ENCODE measurements at places on chromosomes 13 and 19. TPM values are rescaled to one million over a fixed set of nuclear protein-coding genes. Genes with fewer than 3 reads are reported as not detected.

The DNASE2 gene
- 27.3 TPM for total RNA-seq

- no peaks in the 10 kb centered on the region for H3K27me3 ChIP-seq
- peak; percentile 79 for DNase-seq
- peak overlapping the region; percentile 74 for H3K4me3 ChIP-seq
- peak overlapping the region; percentile 86 for H3K27ac ChIP-seq
- H3K4me1 ChIP-seq: peaks cover 57% of the 10 kb centered on the region
These were observed 5.2 kb upstream of the REXO1 start for GRCh38 chr19:1853295-1854038.

The GPC5 gene
- not detected for total RNA-seq

GRCh38 chr13:82898586-82898985, 983.7 kb downstream of the SLITRK1 start:
- DNase-seq: no peak
- no peaks in the 10 kb centered on the region for H3K4me1 ChIP-seq
- no peak overlapping the region for H3K27ac ChIP-seq

GRCh38 chr13:79455331-79455730, 25.6 kb upstream of the NDFIP2 start:
- H3K27ac ChIP-seq: no peak overlapping the region
- DNase-seq: no peak
- peaks cover 4% of the 10 kb centered on the region for H3K27me3 ChIP-seq
- H3K4me1 ChIP-seq: peaks cover 6% of the 10 kb centered on the region

GRCh38 chr13:99439048-99439447, 62.2 kb upstream of the TM9SF2 start:
- H3K36me3 ChIP-seq: no peaks in the 10 kb centered on the region
- H3K27ac ChIP-seq: no peak overlapping the region
- no peak overlapping the region for H3K4me3 ChIP-seq
- H3K4me1 ChIP-seq: peaks cover 38% of the 10 kb centered on the region
- no peak for DNase-seq
- H3K27me3 ChIP-seq: no peaks in the 10 kb centered on the region

GRCh38 chr13:66859934-66860877, 369.9 kb downstream of the PCDH9 start:
- H3K36me3 ChIP-seq: no peaks in the 10 kb centered on the region
- no peaks in the 10 kb centered on the region for H3K4me1 ChIP-seq
- no peak for DNase-seq
- H3K27me3 ChIP-seq: no peaks in the 10 kb centered on the region
- H3K27ac ChIP-seq: no peak overlapping the region

DNA sequence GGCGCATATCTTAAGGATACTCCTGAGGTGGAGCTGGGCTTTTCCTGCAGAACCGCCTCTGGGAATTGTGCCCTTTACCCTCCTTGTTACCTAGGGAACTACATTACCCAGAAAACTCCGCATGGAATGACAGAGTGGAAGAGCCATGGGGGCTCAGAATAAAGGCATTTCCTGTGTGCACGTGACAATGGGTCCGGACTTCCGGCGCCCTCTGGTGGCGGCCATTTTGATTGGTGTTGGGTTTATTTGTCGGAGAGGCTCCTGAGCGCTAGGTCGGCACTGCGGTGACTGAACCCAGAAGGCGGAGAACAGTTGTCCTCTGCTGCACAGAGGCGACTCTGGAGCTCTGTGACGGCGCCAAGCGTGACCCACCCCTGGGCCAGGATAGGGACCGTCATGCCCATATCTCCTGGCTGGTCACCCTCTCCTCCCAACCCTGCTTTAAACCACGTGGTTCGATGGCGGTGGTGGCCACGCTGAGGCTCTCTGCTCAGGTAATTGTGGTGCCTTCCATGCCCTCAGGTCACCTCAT, at the start of gene ZNF587B:
Gene ZNF587B, plus strand, starts transcription at position 229 of the 532 bp plus-strand sequence. Its CDS starts 230 bp downstream, at position 459.
- no peak within 1 kb of the TSS for H3K4me3 ChIP-seq
- H3K27me3 ChIP-seq: no peaks in the 10 kb centered on the region
- H3K4me1 ChIP-seq: peaks cover 49% of the 10 kb centered on the region
- DNase-seq: peak; percentile 32

DNA sequence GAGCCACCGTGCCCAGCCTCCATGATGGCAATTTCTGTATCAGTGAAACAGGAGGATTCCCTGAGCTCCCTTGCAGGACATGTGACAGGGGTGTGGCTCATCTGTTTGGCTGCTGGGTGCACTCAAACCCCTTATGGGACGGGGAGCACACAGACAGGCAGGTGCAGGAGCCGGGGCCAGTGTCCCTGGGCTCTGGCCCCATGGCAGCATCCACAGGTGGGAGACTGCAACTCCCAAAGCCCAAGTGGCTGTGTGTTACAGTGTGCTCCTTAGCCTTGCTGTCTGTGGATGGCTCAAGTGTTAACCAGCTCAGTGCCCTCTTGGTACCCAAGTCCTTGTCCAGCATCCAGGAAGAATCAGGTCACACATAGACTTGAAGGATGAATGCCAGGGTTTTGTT, 14.6 kb downstream of the MBD3L1 start:
- no peak for DNase-seq
- H3K27me3 ChIP-seq: peaks cover 24% of the 10 kb centered on the region
- no peaks in the 10 kb centered on the region for H3K4me1 ChIP-seq
- H3K4me3 ChIP-seq: no peak overlapping the region

DNA sequence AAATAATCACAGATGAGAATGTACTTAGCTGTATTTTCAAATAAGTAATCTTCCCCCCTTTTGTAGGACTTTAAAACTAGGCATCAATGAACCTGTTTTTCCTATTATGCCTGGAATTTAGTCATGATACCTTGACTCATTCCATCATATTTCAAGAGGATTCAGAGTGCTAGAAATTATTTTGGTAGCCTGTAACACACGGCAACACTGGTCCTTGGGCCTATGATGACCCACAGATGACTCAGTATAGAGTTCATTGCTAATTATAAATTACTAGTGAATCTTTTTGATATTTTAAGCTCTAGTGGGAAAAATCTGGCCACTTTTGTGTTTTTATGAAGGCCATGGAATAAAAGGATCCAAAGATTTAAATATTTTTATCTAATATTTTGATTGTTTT, 26.0 kb upstream of the GARRE1 start:
- H3K27ac ChIP-seq: no peak overlapping the region
- no peaks in the 10 kb centered on the region for H3K27me3 ChIP-seq
- peaks cover 71% of the 10 kb centered on the region for H3K36me3 ChIP-seq
- H3K4me1 ChIP-seq: peaks cover 15% of the 10 kb centered on the region

GRCh38 chr19:11423791-11424181, 4.7 kb upstream of the RGL3 start:
- peaks cover 35% of the 10 kb centered on the region for H3K27me3 ChIP-seq
- H3K27ac ChIP-seq: no peak overlapping the region
- H3K4me1 ChIP-seq: peaks cover 43% of the 10 kb centered on the region
- H3K4me3 ChIP-seq: no peak overlapping the region

The GRK1 gene
- not detected for total RNA-seq

GRCh38 chr13:30690282-30691188, 44.8 kb upstream of the ALOX5AP start:
- peaks cover 10% of the 10 kb centered on the region for H3K4me1 ChIP-seq
- peaks cover 7% of the 10 kb centered on the region for H3K27me3 ChIP-seq
- peak overlapping the region; percentile 74 for H3K4me3 ChIP-seq
- no peaks in the 10 kb centered on the region for H3K36me3 ChIP-seq
- no peak for DNase-seq
- H3K27ac ChIP-seq: no peak overlapping the region

The FXYD3 gene
- not detected for total RNA-seq

- no peaks in the 10 kb centered on the region for H3K4me1 ChIP-seq
- no peak overlapping the region for H3K27ac ChIP-seq
- H3K27me3 ChIP-seq: no peaks in the 10 kb centered on the region
- no peak overlapping the region for H3K4me3 ChIP-seq
- peaks cover 6% of the 10 kb centered on the region for H3K36me3 ChIP-seq
These were observed 16.3 kb downstream of the TLE2 start for GRCh38 chr19:3012621-3013262.

DNA sequence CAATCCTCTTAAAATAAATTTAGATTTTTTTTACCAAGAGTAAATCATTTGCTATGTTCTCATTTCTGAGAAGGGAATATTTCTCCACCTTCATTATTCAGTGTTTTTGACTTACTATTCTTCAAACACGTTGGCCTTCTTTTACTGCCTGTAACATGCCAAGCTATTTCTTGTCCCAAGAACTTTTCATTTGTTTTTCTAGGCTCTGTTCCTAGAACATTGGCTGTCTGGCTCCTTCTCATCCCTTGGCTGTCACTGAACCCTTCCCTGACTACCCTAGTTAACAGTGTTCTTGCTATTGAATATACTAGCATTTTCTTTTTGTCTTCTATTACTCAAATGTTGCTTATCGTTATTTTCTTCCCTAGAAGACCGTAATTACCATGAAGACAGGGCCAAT, 248.1 kb downstream of the ITGBL1 start:
- no peak overlapping the region for H3K27ac ChIP-seq
- peaks cover 3% of the 10 kb centered on the region for H3K27me3 ChIP-seq
- no peaks in the 10 kb centered on the region for H3K4me1 ChIP-seq
- no peak for DNase-seq
- no peaks in the 10 kb centered on the region for H3K36me3 ChIP-seq

DNA sequence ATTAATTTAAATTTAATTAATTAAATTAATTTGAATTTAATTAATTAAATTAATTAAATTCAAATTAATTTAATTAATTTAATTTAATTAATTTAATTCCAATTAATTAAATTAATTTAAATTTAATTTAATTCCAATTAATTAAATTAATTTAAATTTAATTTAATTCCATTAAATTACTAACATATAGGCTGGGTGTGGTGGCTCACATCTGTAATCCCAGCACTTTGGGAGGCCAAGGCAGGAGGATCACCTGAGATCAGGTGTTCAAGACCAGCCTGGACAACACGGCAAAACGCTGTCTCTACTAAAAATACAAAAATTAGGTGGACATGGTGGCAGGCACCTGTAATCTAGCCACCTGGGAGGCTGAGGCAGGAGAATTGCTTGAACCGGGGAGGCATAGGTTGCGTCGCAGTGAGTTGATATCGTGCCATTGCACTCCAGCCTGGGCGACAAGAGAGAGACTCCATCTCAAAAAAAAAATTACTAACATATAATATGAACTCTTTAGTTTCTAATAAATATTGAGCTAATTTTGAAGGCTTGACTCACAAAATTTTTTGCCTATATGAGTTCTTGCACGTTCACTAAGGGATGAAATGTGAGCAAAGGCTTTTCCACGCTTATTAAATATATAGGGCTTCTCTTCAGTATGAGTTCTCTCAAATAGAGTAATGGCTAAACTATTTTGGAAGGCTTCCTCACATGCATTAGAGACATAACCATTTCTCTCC, 9.0 kb upstream of the USP29 start:
- no peaks in the 10 kb centered on the region for H3K4me1 ChIP-seq
- peaks cover 49% of the 10 kb centered on the region for H3K36me3 ChIP-seq
- H3K4me3 ChIP-seq: no peak overlapping the region

DNA sequence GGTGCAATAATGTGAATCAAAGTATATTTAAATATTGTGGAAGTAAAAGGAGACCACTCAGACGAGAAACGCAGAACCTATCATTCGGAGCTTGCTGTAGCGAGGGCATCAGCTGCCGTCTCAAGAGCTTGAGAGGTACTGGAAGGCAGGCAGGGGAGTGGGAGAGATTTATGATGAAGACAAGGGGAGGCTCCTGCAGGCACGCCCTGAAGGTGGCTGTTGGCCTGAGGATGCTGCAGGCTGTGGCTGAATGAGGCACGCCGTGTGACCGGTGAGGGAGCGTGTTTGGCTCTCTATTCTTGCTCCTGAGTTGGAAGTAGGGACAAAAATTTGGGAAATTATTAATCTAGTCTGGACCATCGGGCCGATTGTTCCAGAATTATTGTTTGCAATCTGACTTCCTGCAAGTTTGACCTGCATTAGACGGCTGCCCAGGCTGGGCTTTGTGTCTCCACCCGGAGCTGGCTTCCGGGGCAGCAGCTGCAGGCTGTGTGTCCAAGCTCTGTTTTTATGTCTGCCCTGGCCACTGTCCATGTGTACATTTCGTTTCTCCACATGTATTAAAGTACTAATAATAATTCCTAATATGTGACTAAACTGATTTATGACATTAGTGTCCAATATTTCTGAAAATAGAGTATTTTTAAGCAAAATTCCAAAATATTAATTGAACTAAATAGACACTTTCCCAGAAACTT, 91.1 kb upstream of the ANKRD10 start:
- H3K27ac ChIP-seq: no peak overlapping the region
- H3K36me3 ChIP-seq: no peaks in the 10 kb centered on the region
- H3K4me3 ChIP-seq: no peak overlapping the region

GRCh38 chr13:21365574-21365973, 93.5 kb downstream of the ZDHHC20 start:
- peak overlapping the region; percentile 91 for H3K27ac ChIP-seq
- H3K4me3 ChIP-seq: peak overlapping the region; percentile 39
- no peaks in the 10 kb centered on the region for H3K27me3 ChIP-seq
- no peaks in the 10 kb centered on the region for H3K36me3 ChIP-seq
- peak; percentile 51 for DNase-seq
- peaks cover 25% of the 10 kb centered on the region for H3K4me1 ChIP-seq

The ALOX5AP gene
- total RNA-seq: 16.3 TPM

DNA sequence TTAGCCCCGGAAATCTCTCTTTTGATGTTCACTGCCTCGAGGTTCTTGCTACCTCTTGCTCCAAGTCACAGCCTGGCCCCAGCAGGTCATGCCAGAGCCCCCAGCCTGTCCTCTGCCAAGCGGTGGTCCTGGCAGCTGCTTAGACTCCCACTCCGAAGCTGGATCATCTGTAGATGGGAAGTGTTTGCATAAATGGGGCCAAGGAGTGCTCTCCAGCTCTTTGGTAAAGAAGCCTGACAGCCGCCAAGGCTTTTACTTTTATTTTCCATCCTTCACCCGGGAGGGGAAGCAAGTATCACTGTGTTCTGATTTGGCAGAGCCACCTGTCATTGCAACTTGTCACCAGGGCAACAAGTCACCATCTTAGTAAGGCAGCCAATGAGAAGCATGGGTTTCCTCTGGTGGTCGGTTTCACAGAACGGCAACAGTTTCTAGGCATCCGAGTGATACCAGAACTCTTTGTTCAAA, 10.6 kb upstream of the RETN start:
- H3K27me3 ChIP-seq: no peaks in the 10 kb centered on the region
- H3K27ac ChIP-seq: no peak overlapping the region

The ARHGEF7 gene
- 90.2 TPM for total RNA-seq

The IQCN gene
- 8.4 TPM for total RNA-seq

DNA sequence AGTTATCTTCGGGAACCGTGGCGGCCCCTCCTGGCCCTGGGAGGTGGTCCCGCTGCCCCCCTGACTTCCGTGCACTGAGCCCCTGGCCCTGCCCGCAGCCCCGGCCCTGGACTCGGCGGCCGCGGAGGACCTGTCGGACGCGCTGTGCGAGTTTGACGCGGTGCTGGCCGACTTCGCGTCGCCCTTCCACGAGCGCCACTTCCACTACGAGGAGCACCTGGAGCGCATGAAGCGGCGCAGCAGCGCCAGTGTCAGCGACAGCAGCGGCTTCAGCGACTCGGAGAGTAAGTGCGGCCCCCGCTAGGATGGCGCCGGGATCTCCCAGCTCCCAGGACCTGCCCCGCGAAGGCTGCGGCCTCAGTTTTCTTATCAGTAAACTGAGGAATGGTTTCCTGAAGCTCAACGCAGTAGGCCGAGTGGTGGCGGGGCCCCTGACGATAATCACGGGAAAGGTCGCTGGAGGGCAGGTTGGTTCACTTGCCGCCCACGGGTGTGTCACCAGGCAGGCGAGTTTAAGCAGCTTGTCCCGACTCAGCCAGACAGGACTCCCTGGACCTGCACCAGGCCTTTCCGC, 924 bp downstream of the RGCC start:
- H3K4me3 ChIP-seq: peak overlapping the region; percentile 97
- H3K27me3 ChIP-seq: no peaks in the 10 kb centered on the region
- H3K36me3 ChIP-seq: peaks cover 34% of the 10 kb centered on the region
- H3K4me1 ChIP-seq: peaks cover 41% of the 10 kb centered on the region
- peak overlapping the region; percentile 98 for H3K27ac ChIP-seq

The PCSK4 gene
- 11.1 TPM for total RNA-seq
